Stimulated activated CD8-positive, alpha-beta memory T cell treated with anti-CD3 and anti-CD28 coated beads, Interleukin-7, amount 100 ng/mL, for 24 hours (primary cell): ENCODE measurements at places on chromosomes 4 and X.

- no peak for DNase-seq
Measured at GRCh38 chrX:53249408-53250042, 24.5 kb upstream of the KDM5C start.

GRCh38 chr4:176671532-176671931, 121.2 kb downstream of the VEGFC start:
- DNase-seq: no peak

DNA sequence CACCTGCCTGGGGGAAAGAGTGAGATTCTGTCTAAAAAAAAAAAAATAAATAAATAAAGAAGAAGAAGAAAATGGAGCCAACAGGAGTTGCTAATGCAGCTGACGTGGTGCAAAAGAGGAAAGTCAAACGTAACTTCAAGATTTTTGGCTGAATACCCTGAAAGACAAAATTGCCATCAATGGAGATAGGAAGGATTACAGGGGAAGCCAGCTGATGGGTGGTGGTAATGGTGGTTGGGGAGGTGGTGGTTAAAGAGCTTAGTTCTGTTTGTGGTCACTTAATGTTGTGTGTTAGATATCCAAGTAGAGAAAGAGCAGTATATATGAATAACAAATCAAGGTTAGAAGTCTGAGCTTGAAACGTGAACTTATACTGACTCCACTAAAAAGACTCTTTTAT, 225.4 kb downstream of the ARHGAP24 start:
- DNase-seq: no peak

DNA sequence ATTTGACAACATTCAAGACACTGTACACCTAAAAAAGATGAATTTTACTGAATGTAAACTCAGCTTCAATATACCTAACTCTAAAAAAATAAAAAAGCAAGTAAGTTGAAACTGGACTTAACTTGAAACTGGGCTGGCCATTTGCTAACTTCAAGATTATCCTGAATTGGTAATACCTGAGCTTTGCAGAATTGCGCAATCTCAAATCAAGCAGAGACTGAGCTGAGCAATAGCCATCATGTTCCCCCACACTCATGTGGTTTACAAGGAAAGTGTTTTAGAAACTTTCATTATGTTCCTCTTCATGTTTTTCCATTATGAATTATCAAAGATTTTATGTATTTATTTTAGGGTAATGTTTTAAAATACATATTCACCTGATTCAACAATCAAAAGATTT, 38.7 kb downstream of the ANXA5 start:
- DNase-seq: no peak
